ENCODE measurements at places on chromosomes 11 and 22. TPM values are rescaled to one million over a fixed set of nuclear protein-coding genes. Genes with fewer than 3 reads are reported as not detected.

The ACAT1 gene
- total RNA-seq = 90.2 TPM

The ZC3H12C gene
- total RNA-seq = 3.8 TPM

The USH1C gene
- total RNA-seq = 1.5 TPM

The CARNS1 gene
- 0.16 TPM for total RNA-seq

The TYR gene
- not detected for total RNA-seq

The C22orf42 gene
- total RNA-seq = not detected

The OSBP gene
- total RNA-seq = 27.4 TPM

The ADAMTS15 gene
- total RNA-seq = 13.1 TPM

The TAF6L gene
- 18.4 TPM for total RNA-seq
